Activated CD4-positive, alpha-beta T cell treated with anti-CD3 and anti-CD28 coated beads, Interleukin-2, amount 50 U/mL, for 1 hour (primary cell): ENCODE measurements at places on chromosomes 11 and 22.

DNA sequence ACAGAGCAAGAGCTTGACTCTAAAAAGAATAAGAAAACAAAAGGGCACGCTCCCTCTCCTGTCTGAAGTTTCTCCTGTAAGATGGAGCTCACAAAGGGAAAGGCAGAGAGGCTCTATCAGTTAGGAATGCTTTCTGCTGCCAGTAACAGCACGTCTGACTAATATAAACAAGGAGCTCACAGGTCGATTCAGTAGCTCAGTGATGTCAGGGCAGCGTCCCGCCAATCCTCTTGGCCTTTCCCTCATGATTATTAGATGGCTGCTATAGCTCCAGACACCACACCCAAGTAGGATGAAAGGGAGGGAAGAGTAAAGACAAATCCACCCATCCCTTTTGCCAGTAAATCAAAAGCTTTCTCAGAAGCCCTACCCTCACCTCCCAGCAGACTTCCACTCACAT is 51.3 kb upstream of the HMGXB4 start:
- no peak for DNase-seq

- DNase-seq, result no peak
Observed at GRCh38 chr22:33529424-33530113, 390.7 kb downstream of the LARGE1 start.

- DNase-seq, result no peak
Observed at GRCh38 chr11:19674836-19675235, 37.8 kb upstream of the NAV2 start.

DNA sequence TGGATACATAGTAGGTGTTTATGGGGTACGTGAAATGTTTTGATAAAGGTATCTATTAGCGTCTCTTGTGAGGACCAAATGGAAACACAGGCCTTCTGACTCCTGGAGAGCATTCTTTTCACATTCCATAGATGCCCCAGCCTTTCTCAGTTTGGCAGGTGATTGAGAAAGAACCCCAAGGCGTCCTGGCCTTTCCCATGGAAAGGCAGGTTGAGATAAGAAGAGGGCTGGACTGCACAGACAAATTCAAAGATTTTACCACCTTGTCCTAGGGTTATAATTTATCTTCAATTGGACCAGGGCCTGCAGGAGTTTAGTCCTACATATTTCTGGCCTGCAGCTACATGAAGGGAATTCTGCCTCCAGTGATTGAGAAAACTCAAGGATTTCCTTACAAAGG is 661 bp upstream of the OLFML1 start:
- DNase-seq, result no peak

DNA sequence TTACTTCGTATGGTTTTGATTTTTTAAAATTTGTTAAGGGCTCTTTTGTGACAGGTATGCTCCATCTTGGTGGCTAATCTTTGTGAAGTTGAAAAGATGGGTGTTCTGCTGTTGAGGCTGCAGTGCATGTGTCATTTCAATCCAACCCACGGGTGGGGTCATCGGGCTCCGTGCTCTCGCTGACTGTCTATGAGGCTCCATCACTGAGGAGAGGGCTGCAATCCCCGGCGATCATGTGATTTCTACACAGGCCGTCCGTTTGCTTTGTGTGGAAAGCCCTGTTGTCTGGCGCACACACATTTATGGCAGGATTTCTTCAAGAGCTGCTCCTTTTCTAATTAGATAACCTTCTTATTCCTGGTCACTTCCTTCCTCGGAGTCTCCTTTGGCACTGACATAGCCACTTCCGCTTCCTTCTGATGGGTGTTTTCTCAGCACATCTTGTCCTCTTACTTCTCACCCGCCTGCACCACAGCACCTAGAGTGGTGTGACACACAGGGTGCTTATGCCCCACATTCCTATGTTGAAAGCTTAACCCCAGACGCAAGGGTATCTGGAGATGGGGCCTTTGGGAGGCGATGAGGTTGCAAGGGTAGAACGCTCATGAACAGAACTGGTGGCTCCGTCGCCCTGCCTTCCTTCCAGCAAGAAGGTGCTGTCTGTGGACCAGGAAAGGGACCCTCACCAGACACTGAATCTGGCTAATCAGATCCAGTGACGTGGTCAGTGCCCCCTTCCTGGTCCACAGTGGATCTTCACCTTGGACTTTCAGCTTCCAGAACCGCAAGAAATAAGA is 9.4 kb downstream of the MOB2 start:
- no peak for DNase-seq

GRCh38 chr11:3831378-3832239 is 9.2 kb downstream of the RHOG start:
- DNase-seq, result no peak

DNA sequence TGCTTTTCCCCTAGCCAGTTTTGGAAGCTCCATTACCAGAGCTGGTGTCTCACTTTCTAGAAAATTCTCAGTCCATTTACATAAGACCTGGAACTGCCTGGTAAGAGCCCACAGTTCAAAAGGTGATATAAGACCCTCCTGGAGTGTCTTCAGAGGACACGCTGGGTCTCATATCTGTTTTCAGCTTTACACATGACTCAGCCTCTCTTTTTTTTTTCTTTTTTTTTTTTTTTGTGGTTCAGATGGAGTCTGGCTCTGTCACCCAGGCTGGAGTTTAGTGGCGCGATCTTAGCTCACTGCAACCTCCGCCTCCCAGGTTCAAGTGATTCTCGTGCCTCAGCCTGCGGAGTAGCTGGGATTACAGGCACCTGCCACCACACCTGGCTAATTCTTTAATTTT is 30.7 kb downstream of the WEE1 start:
- DNase-seq, result no peak

DNA sequence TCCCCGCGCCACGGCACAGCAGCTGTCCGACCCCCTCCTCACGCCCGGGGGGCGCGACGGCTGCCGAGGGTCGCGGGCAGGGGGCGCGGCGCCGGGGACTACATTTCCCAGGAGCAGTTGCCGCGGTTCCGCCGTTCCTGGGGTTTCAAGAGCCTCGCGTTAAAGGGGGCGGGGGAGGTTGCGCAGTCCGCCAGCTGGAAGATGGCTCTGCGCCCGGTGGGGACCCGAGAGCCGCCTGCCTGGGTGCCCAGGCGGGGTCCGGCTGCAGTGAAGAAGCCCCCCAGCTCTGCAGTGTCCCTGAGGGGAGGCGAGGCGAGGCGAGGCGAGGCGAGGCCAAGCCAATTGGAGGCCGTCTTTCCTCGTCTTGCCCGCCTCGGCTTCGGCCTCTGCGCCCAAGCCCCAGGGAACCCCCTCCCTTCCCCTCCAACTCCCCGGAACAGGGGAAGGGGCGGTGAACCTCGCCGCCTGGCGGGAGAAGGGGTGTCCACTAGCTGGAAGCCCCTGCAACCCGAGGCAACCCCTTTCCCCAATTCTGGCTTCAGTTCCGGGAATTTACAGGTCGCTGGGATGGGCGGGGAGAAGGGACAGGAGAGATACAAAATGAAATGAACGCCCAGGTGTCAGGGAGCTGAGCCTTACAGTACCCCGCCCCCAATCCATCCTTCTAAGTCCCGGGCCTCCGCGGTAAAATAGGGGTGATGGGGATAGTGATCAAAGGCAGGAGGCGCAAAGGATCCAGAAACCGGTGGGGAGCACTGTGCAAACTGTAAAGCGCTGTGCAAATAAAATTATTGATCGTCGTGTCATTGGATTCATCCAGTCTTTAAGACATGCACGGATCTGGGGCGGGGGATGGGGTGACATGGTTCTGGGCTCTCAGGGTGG is 5.2 kb upstream of the GCAT start:
- no peak for DNase-seq
